ENCODE measurements at places on chromosomes 2 and 18.

DNA sequence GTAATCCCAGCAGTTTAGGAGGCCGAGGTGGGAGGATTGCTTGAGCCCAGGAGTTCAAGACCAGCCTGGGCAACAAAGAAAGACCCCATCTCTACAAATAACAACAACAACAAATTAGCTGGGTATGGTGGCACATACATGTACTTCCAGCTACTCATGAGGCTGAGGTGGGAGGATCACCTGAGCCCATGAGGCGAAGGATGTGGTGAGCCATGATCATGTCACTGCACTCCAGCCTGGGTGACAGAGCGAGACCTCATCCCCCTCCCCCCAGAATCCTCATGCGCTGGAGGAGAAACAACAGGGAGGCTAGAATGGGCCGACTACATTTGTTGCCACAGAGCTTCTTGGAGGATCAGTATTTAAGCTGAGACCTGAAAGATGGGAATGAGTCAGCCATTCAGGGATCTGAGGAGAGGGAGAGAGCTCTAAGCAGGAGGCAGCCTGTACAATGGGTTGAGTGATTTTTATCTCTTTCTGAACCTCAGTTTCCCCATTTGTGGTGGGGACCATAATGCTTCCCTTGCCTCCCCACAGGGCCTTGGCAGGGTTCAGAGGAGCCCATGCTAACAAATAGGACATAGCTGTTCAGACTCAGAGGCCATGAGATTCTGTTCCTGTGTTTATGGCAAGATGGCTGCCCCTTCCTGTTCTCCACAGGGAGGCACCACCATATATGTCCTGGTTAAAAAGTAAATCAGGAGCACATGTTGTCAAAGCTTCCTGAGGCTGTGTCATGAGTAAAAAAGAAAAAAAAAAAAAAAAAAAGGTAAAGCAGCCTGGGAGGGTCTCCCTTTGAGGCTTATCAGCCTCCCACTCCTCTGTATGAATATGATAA is 131.4 kb upstream of the HAAO start:
- H3K4me1 ChIP-seq: peaks cover 35% of the 10 kb centered on the region
- no peaks in the 10 kb centered on the region for H3K27me3 ChIP-seq
- no peak overlapping the region for H3K4me3 ChIP-seq
- no peaks in the 10 kb centered on the region for H3K36me3 ChIP-seq
- H3K27ac ChIP-seq: peak overlapping the region; percentile 98
- DNase-seq: no peak

GRCh38 chr2:121690095-121690494 is 40.8 kb upstream of the CLASP1 start:
- H3K27ac ChIP-seq: no peak overlapping the region
- H3K36me3 ChIP-seq: no peaks in the 10 kb centered on the region
- H3K27me3 ChIP-seq: no peaks in the 10 kb centered on the region
- DNase-seq: no peak
- H3K4me3 ChIP-seq: no peak overlapping the region

DNA sequence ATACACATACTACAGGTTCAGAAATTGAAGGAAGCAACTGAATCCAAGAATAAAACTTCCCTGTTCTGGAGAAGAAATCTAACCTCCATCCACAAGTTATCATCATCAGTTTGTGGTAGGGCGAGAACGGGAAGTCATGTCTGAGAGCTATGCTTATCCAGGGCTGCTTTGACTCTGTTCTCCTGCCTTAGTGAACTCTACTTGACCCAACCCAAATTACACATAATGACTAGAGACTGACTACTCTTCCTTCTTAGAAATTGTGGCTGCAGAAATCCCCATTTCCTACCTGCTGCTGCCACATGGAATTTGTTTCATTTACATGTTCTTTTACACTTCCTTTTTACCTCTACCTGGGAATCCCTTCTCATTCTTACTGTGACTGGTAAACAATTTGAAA is 1102.6 kb upstream of the PIK3C3 start:
- no peaks in the 10 kb centered on the region for H3K27me3 ChIP-seq
- H3K27ac ChIP-seq: no peak overlapping the region
- no peaks in the 10 kb centered on the region for H3K36me3 ChIP-seq
- H3K4me1 ChIP-seq: no peaks in the 10 kb centered on the region
- H3K4me3 ChIP-seq: no peak overlapping the region
- DNase-seq: no peak

DNA sequence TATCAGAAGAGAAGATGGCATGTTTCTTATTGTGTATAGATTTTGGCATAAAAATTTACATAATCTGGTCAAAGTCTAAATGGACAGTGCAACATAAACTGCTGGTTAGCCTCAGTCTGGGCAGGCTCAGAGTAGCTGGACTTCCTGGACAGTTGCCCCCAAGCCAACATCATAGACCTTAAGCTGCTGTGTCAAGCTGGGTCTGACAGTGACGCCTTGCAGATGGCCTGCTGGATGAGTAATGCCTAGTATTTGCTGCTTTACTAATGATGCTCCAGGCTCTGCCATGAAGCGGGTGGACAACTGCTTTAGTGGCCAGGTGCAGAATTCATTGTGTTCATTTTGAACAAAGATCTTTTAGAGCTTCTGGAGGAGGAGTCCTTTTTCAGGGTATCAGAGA is 603.7 kb upstream of the ZEB2 start:
- no peak overlapping the region for H3K27ac ChIP-seq
- H3K36me3 ChIP-seq: no peaks in the 10 kb centered on the region
- no peaks in the 10 kb centered on the region for H3K27me3 ChIP-seq
- no peak overlapping the region for H3K4me3 ChIP-seq
- H3K4me1 ChIP-seq: no peaks in the 10 kb centered on the region
- DNase-seq: no peak

GRCh38 chr2:192230889-192231453 is 36.2 kb upstream of the TMEFF2 start:
- no peak overlapping the region for H3K27ac ChIP-seq
- no peak overlapping the region for H3K4me3 ChIP-seq
- H3K27me3 ChIP-seq: no peaks in the 10 kb centered on the region
- H3K4me1 ChIP-seq: no peaks in the 10 kb centered on the region

- no peaks in the 10 kb centered on the region for H3K4me1 ChIP-seq
- H3K36me3 ChIP-seq: no peaks in the 10 kb centered on the region
- no peaks in the 10 kb centered on the region for H3K27me3 ChIP-seq
- DNase-seq: no peak
- no peak overlapping the region for H3K27ac ChIP-seq
- H3K4me3 ChIP-seq: no peak overlapping the region
Observed at GRCh38 chr2:176844461-176844860, 368.1 kb upstream of the HNRNPA3 start.

DNA sequence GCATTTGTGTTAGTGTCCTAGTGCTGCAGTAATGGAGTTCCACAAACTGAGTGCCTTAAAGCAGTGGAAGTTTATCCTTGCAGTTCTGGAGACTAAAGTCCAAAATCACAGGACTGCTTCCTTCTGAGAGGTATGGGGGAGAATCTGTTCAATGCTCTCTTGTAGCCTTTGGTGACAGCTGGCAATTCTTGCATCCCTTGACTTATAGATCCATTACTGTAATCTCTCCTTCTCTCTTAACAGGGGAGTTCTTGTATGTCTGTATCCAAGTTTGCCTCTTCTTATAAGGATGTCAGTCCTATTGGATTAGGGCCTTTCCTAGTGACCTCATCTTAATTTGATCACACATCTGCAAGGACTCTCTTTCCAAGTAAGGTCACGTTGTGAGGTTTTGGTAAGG is 69.9 kb downstream of the XRCC5 start:
- no peaks in the 10 kb centered on the region for H3K27me3 ChIP-seq
- no peak for DNase-seq
- no peaks in the 10 kb centered on the region for H3K4me1 ChIP-seq
- H3K36me3 ChIP-seq: peaks cover 3% of the 10 kb centered on the region

Data from ascending aorta (tissue), 2 donors.